Activated CD4-positive, alpha-beta T cell treated with anti-CD3 and anti-CD28 coated beads, Interleukin-2, Interleukin-6, amounts not matched to agents 100 ng/mL and 50 ng/mL, durations not matched to agents 16 hours and 8 hours (primary cell): ENCODE measurements at places on chromosomes 1 and 21.

DNA sequence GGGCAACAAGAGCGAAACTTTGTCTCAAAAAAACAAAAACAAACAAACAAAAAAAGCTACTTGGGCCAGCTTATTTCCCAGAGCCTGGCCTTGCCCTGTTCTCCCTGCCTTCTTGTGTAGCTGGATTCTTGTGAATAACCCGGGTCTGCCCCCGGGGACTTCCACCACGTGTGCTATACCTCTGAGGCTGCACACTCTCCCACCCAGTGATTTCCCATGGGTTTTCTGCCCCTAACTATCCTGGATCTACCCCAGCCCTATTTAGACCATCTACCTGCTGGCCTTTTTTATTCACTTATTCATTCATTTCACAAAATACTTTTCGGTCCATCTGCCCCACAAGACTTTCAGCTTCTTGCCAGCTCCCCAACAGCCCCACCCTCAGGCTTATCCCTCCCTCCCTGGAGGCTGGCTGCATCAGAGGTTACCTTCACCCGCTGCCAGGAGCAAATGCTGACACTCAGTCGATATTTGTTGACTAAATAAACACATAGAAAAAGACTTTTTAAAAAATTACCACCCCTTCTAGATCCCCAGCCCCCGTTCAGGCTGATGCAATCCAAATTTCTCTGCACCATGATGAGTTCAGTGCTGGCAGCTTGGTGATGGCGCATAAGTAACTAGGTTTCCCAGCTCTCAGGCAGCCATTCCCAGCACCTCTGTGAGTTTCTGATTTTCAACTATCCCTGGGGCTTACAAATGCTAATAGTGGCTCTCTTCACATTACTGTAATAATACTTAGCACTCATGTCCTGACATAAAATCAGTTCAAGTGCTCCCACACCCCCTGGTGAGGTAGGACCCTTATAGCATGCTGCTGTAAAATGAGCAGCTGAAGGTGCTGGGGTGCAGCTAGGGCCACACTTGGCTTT lies 30.7 kb upstream of the TARBP1 start:
- no peak for DNase-seq

DNA sequence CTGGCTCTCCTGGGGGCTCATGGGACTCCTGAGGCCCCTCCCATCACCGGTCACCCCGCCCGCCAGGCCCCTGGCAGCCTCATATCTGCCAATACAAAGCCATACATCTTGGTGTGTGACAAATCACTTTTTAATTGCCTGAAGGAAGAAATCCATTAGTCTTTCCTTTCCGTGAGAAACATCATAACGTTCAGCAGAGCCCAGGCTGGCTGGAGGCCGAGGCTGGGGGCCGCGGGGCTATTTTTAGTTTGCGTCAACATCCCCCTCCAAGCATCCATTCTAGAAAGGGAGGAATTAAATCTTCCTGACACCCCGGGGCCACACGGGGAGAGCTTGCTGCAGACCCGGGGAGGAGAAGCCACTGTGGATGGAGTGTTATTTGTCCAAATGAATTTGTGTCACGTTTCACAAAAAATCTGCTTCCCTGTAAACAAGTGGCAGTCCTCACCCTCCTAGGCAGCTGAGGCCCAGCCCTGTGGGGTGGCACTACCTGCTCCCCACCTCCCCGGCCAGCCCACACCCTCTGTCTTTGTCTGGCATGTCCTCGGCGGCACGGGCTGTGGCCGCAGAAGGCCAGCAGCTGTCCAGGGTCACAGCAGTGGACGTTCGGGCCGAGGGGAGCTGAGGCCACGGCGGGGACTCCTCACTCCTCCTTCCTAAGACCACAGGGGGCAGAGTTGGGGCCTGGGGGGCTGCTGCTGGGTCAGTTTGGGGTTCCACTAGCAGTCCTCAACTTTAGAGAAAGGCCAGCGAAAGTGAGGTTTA lies 236.9 kb upstream of the VAMP3 start:
- DNase-seq, result no peak

- no peak for DNase-seq
Measured at GRCh38 chr1:89535537-89535936, 10.9 kb downstream of the LRRC8B start.

DNA sequence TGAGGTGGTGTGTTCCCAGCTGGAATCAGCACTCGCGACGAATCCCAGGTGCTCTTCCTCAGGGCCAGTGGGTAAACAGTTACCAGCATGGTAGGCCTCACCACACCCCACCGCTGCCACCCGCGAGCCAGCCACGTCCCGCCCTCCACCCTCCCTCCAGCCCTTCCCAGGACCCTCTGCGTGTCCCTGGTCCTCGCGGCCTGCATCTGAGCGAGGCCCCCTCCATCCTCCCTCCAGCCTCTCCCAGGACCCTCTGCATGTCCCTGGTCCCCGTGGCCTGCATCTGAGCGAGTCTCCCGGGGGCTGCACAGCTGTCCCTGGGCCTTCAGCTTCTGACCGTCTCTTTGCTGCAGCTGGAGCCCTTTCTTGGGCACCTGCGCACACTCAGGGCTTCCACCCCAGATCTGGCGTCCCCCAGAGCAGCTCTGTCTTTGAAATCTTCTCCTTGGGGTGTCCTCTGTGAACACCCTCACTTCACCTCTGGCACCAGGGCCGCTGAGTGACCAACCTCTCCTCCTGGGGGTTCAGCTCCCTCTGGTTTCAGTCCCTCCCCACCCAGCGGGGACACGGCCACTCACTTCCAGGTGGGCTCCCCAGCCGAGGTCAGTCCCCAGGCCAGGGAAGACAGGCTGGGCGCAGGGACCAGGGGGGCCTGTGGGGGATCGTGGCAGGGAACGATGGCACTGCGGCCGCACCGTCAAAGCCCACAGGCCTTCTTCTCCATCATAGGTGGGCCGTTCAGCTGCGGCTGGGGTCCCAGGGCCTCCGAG lies 57.8 kb upstream of the COL6A2 start:
- no peak for DNase-seq

GRCh38 chr1:244349103-244349531 lies 102.6 kb downstream of the ADSS2 start:
- no peak for DNase-seq

DNA sequence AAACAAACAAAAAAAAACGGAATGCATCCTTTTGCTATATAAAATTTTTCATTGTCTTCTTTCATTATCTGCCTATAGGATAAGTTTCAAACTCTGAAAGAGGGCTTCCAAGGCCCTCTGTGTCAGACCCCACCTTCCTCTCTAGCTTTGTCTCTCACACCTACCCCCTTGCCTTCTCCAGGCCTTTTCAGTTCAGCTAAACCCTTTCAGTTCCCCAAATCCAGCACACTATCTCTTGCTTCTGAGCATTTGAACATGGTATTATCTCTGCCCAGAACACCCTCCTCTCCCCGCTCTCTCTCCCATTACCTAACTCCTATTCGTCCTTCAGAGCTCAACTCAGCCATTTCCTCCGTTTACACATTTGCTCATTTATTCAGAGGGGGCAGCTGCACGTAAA lies 35.7 kb downstream of the C1orf216 start:
- no peak for DNase-seq
